ENCODE measurements at places on chromosomes 2 and 18.

DNA sequence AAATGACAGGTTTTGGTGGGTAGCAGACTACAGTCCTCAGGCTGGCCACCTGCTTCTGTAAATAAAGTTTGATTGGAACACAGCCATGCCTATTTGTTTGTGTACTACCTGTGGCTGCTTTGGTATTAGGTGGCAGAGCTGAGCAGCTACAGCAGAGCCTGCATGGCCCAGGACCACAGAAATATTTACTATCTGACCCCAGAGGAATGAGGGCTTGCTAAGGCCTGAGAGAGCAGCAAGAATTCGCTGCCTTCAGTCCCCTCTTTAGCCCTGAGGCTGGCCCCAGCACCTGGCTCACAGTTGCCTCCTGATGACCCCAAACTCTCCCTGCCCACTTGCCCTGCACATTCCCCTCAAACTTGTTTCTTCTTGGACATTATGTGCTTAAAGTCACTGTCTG, 32.5 kb downstream of the POLR1A start:
- no peak for DNase-seq

DNA sequence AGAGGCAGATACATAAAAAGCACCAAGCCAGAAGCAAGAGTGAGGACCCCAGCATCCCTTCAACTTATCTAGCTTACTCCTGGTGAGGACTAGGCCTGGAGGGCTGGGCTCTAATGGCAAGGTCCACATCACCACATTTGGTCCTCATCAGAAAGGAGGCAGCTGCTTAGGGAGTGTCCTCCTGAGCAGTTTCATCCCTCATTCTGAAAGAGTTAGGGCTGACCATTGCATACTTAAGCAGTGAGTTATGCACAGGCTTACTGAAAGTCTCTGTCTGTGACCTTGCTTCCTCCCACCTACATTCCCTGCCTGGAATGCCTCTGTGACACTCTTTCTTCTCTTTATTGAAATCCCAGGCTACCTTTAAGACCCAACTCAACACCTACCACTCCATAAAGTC, 301.8 kb upstream of the ACVR2A start:
- DNase-seq = no peak

DNA sequence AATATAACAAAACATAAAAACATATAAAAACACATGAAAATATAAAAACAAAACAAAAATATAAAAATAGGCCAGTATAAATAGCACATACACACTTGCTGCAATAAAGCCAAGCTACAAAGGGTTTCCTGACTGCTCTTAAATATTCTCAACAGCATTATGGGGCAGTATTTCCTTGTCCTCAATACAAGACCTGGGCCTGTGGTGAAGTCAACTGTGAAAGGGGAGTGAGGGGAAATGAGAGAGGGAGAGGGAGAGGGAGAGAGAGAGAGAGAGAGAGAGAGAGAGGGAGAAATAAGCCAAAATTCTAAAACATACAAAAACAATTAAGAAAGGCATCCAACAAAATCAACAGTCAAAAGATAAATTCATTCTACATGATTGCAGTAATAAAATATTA, 82.6 kb upstream of the NEDD4L start:
- no peak for DNase-seq

DNA sequence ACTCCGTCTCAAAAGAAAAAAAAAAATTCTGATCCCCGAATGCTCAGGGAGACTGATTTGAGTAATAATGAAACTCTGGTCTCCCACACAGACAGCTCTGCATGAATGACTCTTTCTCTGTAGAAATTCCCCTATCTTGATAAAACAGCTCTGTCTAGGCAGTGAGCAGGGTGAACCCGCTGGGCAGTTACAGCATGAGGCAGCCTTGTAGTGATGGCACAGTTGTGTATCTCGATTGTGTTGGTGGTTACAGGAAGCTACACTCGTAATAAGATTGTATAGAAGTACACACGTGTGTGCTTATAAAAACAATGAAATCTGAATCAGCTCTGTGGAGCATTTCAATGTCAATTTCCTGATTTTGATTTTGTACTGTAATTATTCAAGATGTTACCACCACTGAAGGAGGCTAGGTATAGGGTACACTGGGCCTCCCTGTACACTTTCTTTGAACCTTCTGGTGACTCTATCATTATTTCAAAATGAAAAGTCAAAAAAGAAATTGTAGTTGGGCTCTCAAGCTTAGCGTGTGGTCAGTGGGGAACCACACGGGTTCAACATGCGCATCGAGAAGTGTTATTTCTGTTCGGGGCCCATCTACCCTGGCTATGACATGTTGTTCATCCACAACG, 34.9 kb upstream of the ATP8B1 start:
- DNase-seq = no peak

GRCh38 chr2:48339451-48339850, 190.5 kb upstream of the STON1 start:
- DNase-seq = no peak

DNA sequence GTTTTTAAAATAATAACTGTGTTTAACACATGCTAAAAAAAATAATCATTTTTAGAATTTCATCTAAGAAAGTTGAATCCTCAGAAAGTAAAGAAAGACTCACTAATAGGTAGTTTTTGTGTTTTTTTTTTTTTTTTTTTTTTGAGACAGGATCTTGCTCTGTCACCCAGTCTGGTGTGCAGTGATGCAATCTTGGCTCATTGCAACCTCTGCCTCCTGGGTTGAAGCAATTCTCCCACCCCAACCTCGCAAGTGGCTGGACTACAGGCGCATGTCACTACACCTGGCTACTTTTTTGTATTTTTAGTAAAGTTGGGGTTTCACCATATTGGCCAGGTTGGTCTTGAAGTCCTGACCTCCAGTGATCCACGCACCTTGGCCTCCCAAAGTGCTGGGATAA, 7.1 kb downstream of the CKAP2L start:
- no peak for DNase-seq

- no peak for DNase-seq
Observed at GRCh38 chr18:52287151-52287550, 52.8 kb upstream of the DCC start.

- no peak for DNase-seq
Observed at GRCh38 chr2:173898996-173899395, 66.2 kb downstream of the SP3 start.

DNA sequence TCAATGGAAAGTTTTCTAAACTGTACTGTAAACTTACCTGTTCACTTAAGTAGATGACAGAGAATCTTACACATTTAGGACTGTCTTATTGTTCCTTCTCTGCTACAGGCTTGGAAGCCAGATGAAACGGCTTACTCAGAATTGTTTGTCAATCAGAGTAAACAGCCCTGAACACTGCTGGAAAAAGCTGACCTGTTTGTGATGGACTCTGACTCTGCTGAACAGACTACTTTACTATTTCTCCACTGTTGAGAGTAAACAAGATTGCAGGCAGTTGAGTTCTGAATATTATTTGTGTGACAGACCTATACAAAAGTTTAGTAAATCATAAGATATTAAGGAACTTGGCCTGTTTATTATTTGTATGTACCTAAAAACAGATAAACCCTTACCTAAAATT, 99.0 kb downstream of the NOL10 start:
- no peak for DNase-seq

- DNase-seq = no peak
Observed at GRCh38 chr2:120225549-120226065, 2.4 kb upstream of the TMEM185B start.

GRCh38 chr2:121388371-121388770, 103.4 kb upstream of the TFCP2L1 start:
- no peak for DNase-seq

- DNase-seq = no peak
Observed at GRCh38 chr18:78557371-78557770, 422.2 kb upstream of the SALL3 start.

GRCh38 chr2:60858897-60859311, 22.5 kb upstream of the REL start:
- no peak for DNase-seq

DNA sequence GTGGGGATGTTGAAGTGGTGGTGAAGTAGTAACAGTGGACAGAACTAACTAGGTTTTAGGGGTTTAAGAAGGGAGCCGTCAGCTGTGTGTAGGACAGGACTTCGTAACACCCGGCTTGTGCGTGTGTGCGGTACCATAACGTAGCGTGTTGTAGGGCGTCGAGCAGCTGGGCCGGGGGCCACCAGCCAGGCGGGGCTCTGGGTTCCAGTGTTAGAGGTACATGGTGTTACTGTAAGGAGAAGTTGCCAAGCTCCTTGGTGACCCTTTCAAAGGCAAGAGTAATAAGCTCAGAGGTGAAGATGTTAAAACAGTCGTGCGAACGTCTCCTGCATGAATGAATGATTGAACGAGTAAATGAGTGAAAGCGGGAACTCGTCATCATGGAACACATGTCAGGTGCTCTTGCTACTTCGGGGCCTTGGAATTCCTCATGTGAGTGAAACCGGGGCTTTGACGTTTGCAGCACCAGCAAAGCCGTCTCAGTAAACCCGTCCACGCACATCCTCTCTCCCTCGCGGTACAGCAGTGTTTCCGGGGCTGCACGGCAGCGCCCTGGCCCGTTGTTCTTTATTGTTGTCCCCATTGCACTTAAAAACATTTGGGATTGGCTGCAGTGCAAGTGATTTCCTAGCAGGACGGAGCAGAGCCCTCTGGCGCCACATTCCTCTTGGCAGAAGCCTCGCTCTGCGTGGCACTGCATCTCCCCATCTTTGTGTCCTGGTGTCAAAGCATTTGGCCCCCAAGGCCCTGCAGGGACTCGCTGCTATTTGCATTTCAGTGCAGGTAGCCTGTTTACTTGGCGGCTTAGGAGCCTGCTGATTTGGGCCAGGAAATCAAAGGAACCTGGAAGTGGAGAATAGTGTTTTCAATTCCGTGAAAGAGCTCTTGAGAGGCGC, 115.0 kb downstream of the GBX2 start:
- DNase-seq = peak; percentile 15

DNA sequence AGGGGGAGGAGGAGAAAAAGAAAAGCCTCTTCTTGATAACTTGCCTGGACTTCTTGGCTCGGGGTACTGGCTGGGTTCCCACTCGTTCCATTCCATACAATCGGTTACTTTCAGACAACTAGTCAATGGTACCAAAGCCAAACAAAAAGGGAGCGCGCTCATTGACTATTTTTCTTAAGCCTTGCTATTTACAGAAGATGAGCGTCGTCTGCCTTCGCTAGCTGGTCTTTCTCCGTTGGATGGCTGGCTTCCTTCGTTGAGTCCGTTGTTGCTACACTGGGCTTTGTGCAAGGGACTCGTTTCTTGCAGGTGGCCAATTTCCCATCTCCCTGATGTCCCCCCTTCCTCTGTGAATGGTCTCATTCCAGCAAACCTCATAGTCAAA, 260.4 kb downstream of the ZNF516 start:
- peak; percentile 3 for DNase-seq

DNA sequence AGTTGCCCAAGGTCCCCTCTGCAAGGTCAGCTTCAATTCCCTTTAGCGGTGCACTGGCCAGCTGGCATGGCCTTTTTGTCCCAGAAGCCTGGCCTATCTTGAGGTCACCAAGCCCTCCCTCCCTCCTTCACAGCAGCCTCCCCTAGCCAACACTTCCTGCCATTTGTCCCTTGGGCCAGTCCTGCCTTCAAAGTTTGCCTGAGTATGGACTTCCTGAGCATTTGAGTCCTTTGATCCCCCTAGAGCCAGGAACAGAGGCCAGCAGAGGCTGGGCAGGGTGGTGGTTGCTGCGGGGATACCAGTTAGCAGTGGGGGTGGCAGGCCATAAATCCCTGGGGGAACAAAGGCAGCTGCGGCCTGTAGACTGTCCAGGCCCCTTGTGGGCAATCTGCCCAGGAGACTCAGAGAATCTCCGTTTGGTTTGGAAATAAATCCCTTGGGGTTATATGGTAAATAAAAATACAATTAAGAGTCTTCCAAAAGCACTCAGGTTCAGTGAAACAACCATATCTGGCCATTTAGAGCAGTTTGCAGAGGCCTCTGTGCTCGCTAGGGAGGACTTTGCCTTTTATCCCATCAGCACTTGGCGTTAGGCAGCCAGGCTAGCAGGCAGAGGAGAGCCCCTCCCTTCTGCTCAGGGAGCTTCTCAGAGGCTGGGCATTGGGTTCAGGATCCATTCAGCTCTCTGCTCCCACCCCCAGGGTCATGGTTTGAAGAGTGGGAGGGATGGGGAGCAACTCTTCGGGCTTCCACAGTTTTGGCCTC, 3.1 kb upstream of the HES6 start:
- no peak for DNase-seq

DNA sequence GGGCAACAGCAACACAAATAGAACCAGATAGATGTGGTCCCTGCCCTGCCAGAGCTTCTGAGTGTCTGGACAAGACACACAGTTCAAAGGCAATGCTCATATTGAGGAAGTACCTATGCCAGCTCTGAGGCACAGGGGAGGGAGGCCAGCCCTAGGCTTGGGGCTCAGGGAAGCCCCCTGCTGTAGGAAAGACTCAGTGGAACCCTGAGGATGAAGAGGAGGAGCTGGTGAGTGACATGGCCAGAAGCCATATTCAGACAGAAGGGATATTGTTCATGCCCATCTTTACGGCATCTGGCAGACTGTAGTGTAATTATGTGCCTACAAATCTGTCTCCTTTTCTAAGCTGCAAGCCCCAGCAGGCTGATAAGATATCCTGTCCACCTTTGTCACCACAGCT, 8.8 kb downstream of the SIGLEC15 start:
- DNase-seq = no peak

DNA sequence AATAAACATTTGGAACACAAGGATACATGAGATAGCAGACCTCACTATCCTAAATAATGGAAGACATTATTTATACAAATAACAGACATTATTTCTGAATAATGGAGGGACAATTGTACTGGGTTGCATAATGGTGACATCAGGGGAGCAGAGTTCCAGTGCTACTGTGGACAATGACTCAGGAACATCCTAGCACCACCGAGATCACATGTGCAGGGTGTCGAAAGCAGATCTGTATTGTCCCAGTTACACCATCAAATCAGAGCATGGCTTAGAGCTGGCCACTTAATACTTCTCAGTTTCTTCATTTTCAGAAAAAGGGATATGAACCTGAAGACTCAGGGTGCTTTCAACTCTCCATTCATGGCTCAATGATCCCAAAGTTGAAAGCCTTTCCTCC, 249.1 kb upstream of the RBMS1 start:
- DNase-seq = no peak

DNA sequence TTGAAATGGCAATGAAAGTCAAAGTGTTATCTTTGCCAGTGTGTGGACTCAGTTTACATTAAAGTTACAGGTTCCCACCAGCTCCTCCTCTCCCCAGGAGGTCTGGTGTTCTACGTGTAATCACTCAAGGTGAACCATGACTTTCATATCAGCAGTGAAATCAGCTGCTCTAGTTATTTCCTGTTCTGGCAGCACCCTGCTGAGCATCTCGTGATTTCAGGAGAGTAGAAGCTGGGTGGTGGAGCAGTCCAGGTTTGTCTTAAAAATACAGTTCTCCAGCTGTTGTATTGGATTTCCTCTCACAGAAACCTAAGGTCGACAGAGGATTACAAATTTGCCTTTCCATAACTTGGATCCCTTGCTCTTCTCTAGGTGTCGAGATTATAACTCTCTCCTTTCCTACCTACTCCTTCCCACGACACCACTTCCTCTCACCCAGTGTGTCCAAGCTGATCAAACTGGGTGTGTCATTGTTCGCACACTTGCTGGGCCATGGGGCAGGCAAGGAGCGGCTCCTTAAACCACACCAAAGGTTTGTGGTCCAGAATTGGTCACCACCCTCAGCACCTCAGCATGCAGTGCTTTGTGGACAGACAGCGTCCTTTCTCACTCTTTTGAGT, 13.0 kb upstream of the ARHGAP25 start:
- DNase-seq = no peak

All from midbrain (tissue), 1 donor.